ENCODE measurements at places on chromosomes 1 and 21.

GRCh38 chr1:17719874-17720273 lies 35.3 kb upstream of the ACTL8 start:
- DNase-seq = no peak

GRCh38 chr21:15659753-15660422 lies 69.9 kb upstream of the USP25 start:
- peak; percentile 39 for DNase-seq

- DNase-seq = no peak
Measured at GRCh38 chr1:230816018-230816417, 52.3 kb downstream of the C1orf198 start.

DNA sequence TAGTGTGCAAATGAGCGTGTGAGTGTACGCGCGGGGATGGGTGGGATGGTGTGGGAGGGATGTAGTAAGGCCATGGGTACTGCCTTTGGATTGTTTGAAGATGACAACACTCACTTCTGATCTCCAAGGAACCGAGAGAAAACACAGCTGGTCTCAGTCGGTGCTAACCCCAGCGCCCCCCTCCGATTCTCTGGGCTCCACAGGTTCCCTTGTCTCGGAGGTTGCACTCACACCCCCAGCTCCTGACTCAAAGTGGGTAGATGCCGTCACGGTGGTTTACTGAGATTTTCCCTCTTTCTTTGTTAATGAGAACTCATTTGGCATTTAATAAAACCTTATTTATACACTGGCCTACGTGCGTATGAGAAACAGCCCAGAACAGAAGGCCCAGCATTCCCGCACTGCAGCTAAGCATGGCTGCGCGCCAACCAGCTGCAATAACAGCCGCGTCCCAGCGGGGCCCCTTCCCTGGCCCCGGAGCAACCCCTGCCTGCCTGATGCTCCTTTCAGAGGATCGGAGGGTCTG lies 25.8 kb downstream of the ABCA4 start:
- peak; percentile 70 for DNase-seq

- DNase-seq = no peak
Measured at GRCh38 chr1:33057095-33057494, 20.4 kb upstream of the AK2 start.

Data from BJ (cell line).